ENCODE measurements at places on chromosomes 2 and 18.
A peak's percentile ranks its signal among the peaks of the same experiment; 100 is the strongest.

- no peak for DNase-seq
Measured at GRCh38 chr2:186771395-186771794, 77.5 kb downstream of the FAM171B start.

GRCh38 chr2:19046986-19047780 lies 311.2 kb downstream of the OSR1 start:
- DNase-seq: peak; percentile 71

DNA sequence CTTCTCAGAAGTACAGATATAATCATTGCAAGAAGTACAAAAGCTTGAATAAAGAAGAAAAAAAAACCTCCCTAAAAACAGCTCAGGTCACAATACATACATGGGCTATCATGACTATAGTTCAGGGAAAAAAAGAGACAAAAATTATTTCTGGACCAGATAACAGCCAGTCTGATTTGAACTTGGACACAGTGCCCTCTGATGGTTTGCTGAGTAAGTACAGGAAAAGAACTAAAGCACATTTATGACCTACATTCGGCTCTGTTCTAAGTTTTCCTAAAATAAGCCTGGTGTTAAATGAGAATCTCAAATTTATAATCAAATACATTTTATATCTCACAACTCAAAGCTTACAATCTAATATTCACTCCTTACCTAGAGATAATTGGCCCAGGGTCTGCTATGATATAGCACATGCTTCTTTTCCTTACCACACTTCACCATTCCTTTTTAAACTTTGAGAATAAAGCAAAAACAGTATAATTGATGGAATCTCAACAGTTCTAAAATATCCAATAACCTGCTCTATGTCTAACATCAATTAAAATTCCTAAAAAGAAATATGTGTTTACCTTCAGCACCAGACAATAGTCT lies 81.1 kb downstream of the RAPH1 start:
- no peak for DNase-seq

GRCh38 chr18:59704146-59704545 lies 6.9 kb upstream of the CCBE1 start:
- DNase-seq: no peak

- DNase-seq: no peak
Measured at GRCh38 chr2:1462994-1463393, 49.7 kb downstream of the TPO start.

GRCh38 chr18:77305676-77306075 lies 56.0 kb downstream of the GALR1 start:
- no peak for DNase-seq
